ENCODE measurements at places on chromosomes 7 and 10. TPM values are rescaled to one million over a fixed set of nuclear protein-coding genes. Genes with fewer than 3 reads are reported as not detected.

GRCh38 chr7:107125475-107125874 lies 43.3 kb upstream of the HBP1 start:
- DNase-seq, result no peak

- DNase-seq, result no peak
Measured at GRCh38 chr10:43385412-43386004, 14.1 kb downstream of the FXYD4 start.

- no peak for DNase-seq
Measured at GRCh38 chr10:103490986-103491314, 2.6 kb upstream of the NEURL1 start.

DNA sequence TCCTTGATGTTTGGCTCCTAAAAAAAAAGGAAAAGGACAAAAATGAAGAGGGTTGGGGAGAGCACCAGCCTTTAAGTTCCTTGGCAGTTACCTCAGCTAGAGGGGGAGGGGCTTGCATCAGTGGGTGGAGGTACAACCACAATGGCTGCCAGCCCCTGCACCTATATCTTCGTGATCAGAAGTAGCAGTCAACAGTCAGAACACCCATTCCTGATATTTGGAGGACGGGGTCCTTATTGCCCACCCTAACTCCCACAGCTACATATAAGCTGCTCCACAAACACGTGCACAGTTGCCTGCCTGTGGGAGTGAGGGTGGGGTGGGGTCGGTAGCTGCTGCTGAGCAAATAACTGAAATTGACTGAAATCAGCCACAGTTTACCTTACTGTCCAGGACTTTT lies 26.2 kb downstream of the C1GALT1 start:
- DNase-seq, result no peak

- peak; percentile 70 for DNase-seq
Measured at GRCh38 chr7:45709168-45710042, 135.2 kb downstream of the ADCY1 start.

- DNase-seq, result no peak
Measured at GRCh38 chr10:64630534-64630933, 1109.3 kb downstream of the REEP3 start.

DNA sequence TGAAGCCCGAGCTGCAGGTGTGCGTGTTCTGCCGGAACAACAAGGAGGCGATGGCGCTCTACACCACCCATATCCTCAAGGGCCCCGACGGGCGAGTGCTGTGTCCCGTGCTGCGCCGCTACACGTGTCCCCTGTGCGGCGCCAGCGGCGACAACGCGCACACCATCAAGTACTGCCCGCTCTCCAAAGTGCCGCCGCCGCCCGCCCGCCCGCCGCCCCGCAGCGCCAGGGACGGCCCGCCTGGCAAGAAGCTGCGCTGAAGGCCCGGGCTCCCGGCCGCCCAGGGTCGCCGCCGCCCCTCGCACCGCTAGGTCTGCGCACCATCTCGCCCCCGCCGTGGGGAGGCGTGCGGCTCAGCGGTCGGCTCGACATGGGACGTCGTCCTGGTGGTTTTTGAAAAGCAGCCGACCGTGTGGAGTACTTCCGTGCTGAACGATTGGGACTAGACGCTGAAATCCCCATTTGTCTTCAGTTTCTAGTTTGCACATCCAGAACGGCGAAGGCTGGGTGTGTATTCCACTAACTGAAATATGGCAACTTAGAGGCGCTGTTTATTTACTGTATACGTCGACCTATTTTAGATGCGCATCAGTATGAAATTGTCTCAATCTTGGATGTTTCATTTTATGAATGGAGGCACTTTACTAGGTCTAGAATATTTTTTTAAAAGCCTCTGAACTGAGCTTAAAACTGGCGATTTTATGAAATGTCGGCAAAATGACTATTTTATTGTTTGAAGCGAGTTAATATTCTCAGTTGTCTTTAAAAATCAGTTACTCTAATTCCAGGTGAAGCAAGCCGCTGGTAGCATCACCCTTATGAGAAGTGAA lies 1.1 kb downstream of the NANOS1 start:
- DNase-seq, result peak; percentile 39

GRCh38 chr7:137423321-137423720 lies 79.8 kb upstream of the PTN start:
- no peak for DNase-seq

DNA sequence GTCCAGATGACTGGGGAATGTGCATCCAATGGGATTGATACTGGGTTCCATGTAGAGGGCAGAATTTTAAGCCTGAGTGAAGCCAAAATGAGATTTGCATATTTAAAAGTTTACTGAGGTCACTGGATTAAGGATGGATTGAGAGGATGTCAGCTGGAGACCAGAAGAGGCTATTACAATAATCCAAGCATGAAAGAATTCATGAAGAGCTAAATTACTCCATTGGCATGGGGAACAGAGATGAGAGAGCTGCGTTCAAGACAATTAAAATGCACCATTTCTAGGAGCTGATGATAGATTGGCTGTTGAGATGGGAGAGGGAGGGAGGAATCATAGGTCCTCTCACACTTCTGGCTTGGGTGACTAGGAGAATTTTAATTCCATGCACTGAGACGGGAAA lies 158.5 kb downstream of the JCAD start:
- no peak for DNase-seq

The SHH gene
- total RNA-seq, result not detected

The TMEM225B gene
- not detected for total RNA-seq

The NEURL1 gene
- 0.14 TPM for total RNA-seq
